ENCODE measurements at places on chromosomes 13 and 19.

DNA sequence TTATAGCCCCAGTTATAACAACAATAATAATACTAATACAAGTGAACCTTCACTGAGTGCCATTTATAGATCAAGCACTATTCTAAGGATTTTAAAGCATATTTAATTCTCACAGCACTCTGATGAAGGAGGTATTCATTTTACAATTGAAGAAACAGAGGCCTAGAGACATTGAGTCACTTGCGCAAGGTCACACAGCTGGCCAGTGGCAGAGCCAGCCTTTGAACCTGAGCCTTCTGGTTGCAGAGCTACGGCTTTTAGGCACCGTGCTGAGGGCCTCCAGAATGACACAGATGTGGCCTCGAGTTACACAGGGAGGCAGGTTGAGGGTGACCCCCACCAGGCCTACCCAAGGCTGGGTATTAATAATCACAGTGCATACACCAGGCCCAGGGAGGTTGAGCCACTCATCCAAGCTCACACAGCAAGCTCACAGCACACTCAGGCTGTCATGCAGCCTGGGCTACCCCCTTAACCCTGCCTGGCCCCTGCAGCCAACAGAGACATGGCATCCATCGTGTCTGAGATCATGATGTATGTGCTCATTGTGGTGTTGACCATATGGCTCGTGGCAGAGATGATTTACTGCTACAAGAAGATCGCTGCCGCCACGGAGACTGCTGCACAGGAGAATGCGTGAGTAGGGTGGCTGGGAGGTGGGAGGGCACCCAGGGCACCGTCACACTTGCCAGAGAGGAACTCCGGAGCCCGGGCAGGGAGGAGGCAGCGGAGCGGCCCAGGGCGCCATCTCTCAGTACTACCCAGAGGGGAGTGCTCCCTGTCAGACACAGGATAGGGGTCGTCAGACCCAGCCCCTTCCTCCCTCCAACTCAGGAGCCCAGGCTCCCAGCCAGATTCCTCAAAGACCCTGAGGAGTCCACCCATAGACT is 2.7 kb upstream of the HPN start:
- DNase-seq = no peak

DNA sequence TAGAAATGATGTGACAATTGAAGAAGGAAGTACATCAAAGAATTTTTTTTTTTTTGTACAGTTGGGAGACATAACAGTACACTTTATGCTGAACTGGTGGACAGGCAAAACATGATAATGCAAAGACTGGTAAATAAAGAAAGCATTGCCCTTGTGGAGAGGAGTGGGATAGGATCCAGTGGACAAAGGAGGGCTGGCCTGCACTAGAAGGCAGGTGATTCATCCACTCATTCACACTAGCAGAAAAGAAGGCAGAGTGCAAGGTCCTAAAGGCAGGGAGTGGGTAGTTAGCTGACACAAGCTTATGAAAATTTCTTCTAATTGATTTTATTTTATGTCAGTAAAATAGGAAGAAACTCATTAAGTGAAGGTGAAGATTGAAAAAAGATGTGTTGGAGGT is 17.6 kb upstream of the NALCN start:
- DNase-seq = no peak

DNA sequence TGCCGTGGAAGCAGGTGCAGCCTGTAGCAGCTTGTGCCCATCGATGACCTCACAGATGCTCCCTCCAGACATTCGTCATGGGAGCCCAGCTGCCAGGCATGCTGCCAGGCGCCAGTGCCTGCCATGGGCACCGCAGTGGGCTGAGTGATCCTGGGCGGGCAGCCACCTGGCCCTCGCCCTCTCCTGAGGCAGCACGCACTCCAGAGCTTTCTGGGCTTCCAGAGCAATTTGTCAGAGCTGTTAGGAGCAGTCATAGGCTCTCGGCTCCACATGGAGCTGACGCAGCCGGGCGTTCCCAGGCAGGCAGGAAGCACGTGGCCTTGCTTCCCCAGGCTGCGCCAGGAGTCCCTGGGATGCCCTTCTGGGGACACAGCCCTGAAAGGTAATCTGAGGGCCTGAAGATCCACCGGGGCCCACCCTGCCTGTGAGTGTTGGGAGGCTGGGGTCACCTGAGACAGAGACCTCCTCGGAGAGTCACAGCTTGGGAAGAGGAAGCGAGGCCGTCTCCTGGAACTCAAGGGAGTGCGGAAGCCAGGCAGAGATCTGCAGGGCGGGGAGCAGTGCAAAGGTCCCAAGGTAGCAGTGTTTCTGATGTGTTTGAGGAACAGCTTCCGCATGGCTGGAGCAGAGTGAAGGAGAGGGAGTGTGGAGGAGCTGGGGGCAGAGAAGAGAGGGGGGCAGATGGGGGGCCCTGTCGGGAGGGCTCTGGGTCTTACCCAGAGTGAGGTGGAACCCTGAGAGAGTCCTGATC is 50.6 kb downstream of the DPF1 start:
- DNase-seq = no peak

DNA sequence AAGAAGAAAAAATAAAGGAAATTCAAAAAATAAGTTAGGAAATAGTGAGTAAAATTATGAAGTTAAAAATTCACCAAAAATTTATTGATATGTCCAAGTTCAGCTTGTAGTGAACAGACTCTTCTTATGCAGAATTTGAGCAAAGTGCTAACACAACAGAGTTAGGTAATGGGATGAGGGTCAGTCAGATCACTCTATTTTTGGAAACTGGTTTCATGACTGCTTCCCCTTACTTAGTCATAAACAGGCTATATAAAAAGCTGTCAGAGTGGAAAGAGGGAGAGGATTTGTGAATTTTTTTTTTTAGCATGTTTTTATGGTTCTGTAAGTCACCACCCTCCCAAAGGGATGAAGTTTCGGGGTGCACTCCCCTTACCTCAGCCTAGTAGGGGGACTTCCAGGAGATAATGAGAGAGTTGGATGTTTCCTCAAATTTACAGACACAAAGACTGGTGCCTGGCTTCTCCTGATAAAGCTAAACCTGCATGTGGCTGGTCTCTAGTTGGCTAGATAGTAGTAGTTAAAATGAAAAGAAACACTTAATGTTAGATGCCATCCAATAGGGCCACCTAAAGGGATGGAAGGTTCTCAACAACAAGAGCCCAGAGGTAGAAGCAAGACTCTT is 4.5 kb downstream of the CPB2 start:
- DNase-seq = no peak

DNA sequence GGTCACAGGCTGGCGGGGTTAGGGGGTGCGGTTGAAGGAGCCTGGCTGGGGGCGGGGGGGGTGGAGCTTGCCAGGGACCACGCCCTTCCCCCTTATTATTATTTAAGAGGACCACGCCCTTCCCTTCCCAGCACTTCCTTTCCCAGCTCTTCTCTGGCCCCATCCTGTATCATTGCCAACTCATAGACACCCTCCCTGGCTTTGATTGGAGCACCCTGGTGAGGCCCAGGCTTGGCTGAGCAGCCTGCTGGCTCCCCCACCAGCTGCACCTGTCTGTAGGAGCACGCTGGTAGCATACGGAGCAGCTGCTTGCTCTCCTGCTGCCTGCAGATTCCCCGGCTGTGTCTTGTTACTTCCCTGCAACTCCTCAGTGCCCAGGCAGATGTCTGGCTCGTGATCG is 62.5 kb upstream of the PDX1 start:
- DNase-seq = no peak

DNA sequence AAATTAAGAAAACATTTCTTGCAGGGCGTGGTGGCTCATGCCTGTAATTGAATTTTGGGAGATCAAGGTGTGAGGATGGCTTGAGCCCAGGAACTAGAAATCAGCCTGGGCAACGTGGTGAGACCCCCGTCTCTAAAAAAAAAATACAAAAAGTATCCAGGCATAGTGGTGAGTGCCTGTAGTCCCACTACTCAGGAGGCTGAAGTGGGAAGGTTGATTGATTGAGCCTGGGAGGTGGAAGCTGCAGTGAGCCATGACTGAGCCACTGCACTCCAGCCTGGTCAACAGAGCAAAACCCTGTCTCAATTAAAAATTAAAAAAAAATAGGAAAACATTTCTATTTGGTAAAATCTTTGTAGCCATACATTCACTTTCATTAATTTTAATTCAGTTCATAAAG is 526.5 kb downstream of the PCDH9 start:
- no peak for DNase-seq

DNA sequence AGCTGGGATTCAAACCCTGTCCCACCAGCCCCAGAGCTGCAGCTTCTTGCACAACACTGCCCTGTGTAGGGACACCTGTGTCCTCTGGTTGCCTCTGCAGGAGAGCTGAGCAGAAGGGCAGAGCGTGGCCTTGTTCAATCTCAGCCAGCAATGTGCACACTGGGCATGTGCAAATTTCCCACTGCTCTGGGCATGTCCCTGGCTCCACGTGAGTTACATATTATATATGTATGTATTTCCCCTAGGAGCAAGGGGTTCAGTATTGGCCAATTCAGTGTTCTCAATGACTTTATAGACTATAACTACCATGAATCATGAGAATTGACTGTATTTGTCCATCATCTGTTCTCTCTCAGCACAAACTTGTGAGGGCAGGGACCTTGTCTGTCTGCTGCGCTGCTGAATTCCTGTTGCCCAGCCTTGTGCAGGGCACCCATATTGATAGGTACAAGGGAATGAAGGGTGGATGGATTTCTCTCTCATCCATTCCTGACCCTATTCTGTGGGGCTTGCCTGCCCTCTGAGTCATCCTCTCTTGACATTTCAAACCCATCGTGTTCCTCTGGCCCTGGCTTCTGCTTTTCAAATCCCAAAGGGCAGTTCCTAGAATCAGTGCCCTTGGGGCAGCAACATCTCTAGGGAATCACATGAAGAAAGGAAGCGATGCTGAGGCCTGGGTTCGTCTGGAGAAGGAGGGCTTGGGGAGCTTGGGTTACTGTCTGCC is 69.7 kb downstream of the ERICH6B start:
- DNase-seq = no peak

GRCh38 chr19:21921691-21922180 is 85.8 kb upstream of the ZNF43 start:
- no peak for DNase-seq

GRCh38 chr13:26760832-26761582 is 421 bp upstream of the GPR12 start:
- no peak for DNase-seq

GRCh38 chr13:76687467-76687866 is 198.7 kb downstream of the KCTD12 start:
- DNase-seq = no peak

- peak; percentile 82 for DNase-seq
Observed at GRCh38 chr19:11987405-11988281, 22.8 kb downstream of the ZNF763 start.

DNA sequence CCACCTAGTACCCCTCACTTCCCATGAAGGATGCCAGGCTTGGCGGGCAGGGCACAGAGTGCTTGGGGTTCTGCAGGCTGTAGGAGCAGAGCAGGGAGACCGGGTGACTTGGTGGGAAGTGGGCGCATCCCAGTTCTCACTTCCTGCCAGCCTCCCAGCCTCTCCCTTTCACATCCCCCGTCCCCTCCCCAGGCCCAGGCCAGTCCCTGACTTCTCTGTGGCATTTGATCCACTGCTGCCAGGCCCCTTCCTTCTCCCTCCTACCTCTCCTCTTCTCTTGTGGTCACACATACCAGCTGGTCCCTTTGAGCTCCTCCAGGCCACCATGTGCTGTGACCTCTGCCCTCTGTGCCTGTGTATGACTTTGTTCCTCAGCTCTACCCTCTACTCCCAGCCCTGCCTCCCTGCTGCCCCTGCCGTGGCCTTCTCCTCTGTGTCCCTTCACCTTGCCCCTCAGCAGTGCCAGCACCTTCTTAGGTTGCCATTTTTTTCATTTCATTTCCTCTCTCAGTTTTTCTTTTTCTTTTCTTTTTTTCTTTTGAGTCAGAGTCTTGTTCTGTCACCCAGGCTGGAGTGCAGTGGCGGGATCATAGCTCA is 19.5 kb downstream of the MYO1F start:
- no peak for DNase-seq

GRCh38 chr19:10625762-10626138 is 397 bp downstream of the SLC44A2 start:
- DNase-seq = no peak

- DNase-seq = no peak
Observed at GRCh38 chr19:47469363-47469700, 2.4 kb downstream of the SLC8A2 start.

DNA sequence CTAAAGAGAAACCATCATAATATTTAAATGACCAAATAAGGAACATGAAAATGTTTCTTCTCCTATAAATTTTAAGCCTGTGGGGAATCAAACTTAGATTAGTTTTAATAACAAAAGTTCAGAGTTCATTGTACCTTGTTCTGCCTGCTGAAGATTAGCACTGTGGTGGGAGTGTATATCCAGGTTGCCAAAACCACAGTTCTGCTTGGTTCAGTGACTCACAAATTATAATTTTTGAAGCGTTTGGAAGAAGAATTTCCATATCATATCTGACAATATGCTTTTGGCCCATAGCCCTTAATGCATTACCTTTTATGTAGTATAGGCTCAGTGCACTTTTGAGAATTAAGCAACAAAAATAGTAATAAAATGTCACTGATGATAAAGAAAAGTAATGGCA is 545.2 kb downstream of the GPC6 start:
- DNase-seq = no peak

- no peak for DNase-seq
Observed at GRCh38 chr13:87147076-87147475, 524.1 kb upstream of the SLITRK5 start.

- no peak for DNase-seq
Observed at GRCh38 chr13:72953391-72953965, 105.3 kb upstream of the KLF5 start.

DNA sequence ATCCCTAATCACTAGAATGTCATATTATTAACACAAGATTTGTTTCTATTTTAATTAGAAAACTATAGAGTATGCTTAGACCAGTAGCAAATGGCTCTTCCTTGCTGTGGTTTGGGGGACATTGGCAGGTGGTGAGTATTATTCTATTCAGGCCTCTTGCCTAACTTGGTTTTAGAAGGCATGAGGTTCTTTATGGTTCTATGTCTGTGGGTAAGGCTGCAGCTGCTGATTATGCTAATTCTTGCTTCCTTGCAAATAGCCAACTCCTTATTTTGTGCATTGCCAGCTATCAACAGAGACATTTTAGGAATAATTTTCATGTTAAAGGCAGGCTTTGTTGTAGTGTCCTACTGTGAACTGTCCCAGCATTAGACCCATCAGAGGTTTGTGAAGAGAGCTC is 1344.9 kb downstream of the UQCRFS1 start:
- no peak for DNase-seq

- DNase-seq = no peak
Observed at GRCh38 chr13:76637641-76638141, 248.5 kb downstream of the KCTD12 start.

DNA sequence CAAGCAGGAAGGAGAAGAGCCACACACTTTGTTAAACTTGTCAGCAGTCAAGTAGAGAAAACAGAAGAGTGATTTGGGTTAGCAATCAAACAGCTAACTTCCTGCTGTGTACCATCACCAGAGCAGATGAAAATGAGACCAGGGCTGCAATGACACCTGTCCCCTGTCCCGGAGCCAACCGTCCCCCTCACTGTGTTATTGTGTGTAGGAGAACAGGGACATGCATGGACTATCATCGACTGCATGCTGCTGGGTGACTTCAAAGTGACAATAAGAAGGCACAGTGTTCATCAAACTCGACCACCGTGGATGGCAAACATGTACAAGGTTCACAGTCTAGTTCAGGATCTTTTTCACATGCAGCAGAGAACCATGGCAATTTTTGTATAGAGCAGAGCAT is 94.0 kb upstream of the SLC15A1 start:
- DNase-seq = no peak
